ENCODE measurements at places on chromosomes 2 and 18.

- no peak for DNase-seq
These were observed at the start of gene DSC2 for GRCh38 chr18:31102025-31102684. TSS of gene DSC2 (minus strand) at chr18:31102421. CDS start at chr18:31101971, 450 bp downstream.

- DNase-seq = no peak
These were observed 1370.1 kb upstream of the CRIM1 start for GRCh38 chr2:34985474-34985873.

- no peak for DNase-seq
These were observed 849.1 kb upstream of the CHAC2 start for GRCh38 chr2:52918551-52918950.

DNA sequence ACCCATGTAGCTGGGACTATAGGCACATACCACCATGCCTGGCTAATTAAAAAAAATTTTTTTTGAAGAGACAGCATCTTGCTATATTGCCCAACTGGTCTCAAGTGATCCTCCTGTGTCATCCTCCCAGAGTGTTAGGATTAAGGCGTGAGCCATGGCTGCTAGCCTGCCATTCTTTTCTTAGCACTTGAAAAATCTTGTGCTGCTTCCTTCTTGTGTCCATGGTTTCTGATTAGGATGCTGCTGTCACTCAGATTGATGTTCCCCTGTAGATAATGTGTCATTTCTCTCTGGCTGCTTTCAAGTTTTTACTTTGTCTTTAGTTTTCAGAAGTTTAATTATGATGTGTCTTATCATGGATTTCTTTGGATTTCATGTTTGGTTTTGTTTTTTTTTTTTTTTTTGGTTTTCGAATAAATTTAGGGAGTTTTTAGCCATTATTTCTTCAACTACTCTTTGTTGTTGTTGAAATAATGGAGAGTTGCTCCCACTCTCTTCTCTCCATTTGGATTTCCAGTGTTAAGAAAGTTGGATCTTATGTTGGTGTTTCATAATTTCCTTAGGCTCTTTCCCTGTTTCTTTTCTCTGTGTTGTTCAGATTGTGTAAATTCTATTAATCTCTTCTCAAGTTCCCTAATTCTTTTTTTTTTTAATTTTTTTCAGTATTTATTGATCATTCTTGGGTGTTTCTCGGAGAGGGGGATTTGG is 2.5 kb downstream of the ATP9B start:
- DNase-seq = no peak

GRCh38 chr2:74290466-74291217 is 52.6 kb downstream of the SLC4A5 start:
- DNase-seq = peak; percentile 8

GRCh38 chr2:235956281-235956970 is 211.8 kb downstream of the GBX2 start:
- no peak for DNase-seq

DNA sequence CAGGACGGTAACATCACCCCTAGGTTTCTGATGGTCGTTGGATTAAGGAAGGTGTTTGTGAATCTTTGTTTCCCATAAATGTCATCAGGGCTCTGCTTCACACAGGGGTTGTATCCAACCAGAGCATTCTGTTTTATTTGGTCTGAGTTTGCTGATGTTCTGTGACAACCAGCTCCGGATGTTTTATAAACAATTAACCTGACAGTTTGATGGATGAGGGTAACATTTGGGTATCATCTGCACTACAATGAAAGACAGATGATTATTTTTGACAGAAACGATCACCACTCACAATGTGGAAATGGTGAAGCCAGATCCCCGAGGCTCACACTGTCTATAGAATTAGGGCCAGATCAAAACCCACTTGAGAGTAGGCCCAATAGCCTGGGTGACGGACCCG is 107.1 kb downstream of the CDC42EP3 start:
- no peak for DNase-seq

DNA sequence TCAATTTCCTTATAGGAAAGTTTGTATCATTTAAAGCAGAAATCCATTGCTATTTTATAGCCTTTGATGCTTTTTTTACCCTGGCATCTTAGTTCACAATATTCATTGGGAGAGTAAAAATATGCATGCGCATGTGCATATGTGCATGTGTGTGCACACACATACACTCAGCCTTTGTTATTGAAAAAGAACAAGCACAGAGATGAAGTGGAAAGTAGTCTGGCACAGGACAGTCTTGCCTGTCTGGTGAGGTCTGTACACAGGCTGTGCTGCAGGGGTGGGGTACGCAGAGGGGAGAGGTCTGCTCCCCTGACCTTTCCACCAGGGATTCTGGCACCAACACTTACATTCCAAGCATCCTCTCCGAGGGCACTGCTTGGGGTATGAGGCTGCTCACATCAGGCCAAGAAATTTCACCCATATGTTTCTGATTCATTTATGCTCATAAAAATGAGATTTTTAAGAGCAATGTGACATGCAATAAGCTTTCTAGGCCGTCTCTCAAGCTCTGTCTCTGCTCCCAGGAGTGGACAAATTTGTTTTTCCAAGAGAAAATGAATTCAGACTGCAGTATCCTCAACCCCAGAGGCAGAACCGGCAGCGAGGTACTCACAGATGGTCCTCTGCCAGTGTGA is 237.2 kb downstream of the INSIG2 start:
- no peak for DNase-seq

- DNase-seq = no peak
These were observed 565.5 kb downstream of the CCDC85A start for GRCh38 chr2:56749152-56749752.

GRCh38 chr2:224659714-224660113 is 56.5 kb downstream of the CCDC195 start:
- DNase-seq = no peak

DNA sequence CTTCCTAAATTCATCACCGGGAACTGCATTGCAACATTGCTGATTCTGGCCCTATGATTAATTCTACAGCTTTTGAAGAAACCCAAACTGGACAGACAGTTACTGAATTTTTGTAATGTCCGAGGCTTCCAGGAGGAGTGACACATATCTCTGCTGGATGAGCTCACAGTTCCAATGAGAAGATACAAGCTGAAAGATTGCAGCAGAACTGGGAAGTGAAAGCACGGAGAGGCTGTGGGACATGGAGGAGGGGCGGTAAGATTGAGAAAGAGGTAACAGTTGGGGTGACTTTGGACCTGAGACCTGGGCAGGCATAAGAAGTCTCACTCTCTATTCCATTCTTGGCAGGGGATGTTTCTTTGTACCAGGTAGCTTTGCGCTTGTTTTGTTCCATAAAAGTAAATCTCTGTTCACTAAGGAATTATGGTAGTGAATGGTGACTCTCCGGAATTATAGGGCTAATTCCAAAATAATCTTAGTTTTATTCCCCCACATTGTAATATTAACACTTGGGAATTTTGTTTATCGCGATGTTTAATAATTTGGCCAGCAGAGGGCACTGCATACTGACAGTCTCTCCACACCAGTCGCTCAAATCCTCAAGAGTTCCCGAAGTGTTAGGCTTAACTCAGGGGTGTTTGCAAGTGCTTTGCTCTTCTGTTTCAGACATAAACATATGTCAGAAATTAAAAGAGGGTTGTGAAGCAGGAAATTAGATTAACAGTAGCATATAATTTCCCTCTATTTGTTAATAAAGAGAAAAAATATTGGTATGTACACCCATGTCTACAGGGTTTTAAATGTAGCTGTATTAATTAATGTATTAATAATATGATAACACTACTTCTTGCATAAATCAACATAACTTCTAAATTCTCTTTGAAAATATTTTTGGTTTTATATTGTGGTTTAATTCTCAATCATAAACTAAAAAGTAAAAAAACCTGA is 201.4 kb downstream of the SOCS6 start:
- peak; percentile 13 for DNase-seq
